Activated CD4-positive, alpha-beta T cell treated with anti-CD3 and anti-CD28 coated beads for 4 hours (primary cell): ENCODE measurements at places on chromosomes 5 and 9.

GRCh38 chr9:127463911-127464310, 12.6 kb downstream of the LRSAM1 start:
- DNase-seq: no peak

GRCh38 chr9:90802386-90802985, 867 bp downstream of the SYK start:
- no peak for DNase-seq

DNA sequence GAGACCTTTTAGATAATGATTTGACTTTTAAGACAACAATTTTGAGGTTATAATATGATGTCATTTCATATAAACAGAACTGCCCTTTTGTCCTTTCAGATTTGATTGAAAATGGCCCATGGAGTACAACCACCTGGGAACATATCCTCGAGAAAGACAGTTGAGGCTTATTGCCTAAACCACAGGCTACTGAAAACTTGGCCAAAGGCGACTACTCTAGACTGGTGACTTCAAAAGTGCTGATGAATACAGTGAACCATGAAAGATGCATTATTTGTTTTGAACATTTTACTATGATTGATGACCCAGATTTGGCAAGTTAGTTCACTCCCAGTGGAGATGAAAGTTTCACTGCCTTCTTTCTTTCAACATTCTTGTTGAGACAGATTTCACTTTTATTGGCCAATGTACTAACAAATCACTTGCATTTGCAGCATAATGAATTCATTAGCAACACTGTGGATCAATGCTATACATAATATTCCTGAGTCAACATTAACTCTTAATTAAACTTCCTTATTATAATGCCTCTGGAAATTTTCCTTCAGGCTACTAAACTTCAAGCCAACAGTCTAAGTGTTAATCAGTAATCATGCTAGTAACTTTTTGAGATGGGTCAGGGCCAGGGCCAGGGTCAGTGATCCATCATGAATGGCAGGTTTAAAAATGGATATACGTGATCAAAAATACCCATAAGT, 480.3 kb downstream of the RAB3C start:
- no peak for DNase-seq

GRCh38 chr9:34552606-34552981, 29.8 kb upstream of the ENHO start:
- DNase-seq: no peak

DNA sequence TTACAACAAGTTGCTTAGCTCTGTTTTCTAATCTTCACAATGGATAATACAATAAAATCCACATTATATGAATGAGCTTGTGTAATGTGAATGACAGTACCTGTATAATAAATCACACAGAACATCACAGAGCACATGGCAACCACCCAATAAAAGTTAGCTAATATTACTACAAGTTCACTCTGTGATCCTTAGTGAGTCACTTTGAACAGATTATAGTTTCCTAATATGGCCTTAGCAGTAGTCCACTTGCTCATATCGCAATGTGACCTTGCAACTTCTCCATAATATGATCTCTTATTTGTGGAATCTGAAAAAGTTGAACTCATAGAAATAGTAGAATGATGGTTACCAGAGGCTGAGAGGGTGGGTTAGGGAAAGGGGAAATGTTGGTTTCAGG, 361.3 kb downstream of the PTPRD start:
- no peak for DNase-seq

- DNase-seq: no peak
Observed at GRCh38 chr5:16899171-16899570, 36.9 kb downstream of the MYO10 start.

DNA sequence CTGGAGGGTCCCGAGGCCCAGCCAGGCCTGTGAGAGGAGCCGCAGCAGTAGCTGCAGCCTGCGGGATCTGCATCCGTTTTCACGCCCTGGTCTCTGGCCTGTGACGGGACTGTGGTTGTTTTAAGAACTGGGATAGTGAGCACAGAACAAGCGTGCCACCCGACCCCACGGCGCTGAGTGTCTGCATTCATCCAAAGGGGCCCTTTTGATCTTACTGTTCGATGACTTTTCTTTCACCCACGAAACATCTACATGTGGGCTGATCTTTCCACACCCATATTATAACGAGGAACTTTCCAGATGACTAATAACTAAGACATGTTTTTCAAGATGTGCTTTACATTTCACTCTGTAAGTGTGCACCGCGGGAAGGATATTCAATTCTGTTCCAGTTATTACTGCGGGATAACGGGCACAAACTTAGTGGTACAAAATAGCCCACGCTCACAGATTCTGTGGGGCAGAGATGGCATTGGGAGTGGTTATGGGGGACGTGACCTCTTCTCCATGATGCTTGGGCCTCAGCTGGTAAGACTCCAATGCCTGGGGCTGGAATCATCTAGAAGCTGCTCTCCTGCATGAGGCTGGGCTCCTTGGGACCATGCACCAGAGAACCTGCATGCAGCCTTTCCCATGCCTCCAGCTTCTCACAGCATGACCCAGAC, 165.0 kb downstream of the SYK start:
- DNase-seq: no peak

DNA sequence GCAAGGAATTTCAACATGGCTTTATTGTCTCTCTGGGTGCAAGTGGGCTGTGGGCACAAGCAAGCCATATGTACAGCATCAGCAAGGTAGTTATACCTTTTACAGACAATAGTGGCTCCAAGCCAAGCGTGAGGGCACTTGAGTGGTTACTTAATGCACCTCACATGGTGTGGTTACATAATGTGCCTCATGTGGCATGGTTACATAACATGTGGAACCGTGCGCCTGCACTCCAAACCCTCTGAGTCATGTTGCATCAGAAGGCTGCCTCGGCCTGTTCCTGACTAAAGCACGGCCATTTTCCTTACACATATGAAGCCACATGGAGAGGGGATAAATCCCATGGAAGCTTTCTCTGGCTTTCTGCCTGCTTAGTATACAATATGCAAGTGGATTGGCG, 150.9 kb downstream of the OSTF1 start:
- no peak for DNase-seq
